ENCODE measurements at places on chromosomes 3 and 15.

DNA sequence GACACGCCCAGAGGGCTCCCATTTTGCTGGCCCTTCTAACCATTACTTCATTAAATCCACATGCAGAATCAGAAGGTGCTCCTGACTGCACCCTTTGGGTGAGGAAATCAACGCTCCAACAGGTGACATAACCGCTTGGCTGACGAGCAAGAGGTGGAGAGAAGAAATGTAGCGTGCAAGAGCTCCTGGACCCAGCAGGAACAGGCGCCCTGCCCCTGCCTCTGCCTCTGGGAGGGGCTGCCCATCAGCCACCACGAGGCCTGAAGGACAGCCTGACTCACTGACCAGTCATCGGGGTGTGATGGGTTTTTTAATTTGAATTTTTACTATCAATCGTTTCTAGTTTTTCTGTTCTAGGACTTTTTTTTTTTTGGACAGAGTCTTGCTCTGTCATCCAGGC, 218.2 kb downstream of the ADAMTS17 start:
- no peak for DNase-seq

GRCh38 chr3:9253327-9253726, 3.9 kb upstream of the SRGAP3 start:
- DNase-seq = no peak

- no peak for DNase-seq
These were observed 84.8 kb downstream of the PPCDC start for GRCh38 chr15:75107908-75108838.

- no peak for DNase-seq
These were observed 550.3 kb downstream of the ROBO2 start for GRCh38 chr3:77590191-77590590.

DNA sequence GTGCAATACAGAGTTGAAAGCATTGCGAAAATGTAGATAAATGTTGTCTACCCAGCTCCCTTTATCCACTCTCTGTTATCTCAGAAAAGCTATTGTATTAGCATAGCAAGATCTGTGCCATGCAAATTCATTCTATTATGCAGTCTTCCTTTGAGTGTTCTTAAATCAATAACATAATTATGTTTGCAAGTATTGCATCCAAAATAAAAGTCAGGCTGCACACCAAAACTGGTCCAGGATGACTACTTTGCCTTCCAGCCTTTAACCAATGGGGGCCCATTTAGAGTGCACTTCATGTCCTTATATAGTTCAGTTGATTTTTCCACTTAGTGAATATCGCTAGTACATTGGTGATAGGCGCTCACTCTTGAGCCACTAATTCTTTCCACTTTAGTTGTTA, 107.4 kb upstream of the MLF1 start:
- no peak for DNase-seq

- DNase-seq = no peak
These were observed 3.4 kb upstream of the KNL1 start for GRCh38 chr15:40590667-40591050.

DNA sequence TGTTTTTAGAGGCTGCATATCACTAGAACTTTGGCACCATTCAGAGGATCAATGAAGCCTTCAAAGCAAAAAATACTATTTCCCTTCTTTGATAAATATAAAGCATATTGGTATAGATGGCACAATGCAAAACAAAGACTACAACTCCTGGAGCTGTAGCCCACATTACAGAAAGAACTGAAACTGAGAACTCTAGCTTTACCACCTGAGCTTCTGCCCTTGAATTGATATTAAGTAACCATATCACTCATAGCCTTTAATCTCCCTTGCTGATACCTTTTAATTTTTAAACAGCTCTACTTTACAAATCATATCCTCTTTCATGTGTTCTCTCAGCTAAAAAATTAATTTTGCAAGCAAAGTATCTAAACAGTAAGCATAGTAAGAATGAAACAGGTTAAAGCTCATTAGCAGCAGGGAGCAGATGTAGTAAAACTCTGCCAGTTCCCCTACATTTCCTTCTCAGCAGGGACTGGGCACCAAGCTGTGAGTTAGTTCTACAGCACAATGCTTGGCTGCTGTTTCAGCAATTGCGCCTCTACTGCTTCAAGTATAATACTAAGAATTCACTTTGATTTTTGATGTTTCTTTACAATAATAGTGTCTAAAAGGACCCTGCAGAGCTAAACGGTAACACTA, 97.9 kb upstream of the NANOGP8 start:
- no peak for DNase-seq

GRCh38 chr3:174945951-174946350, 86.8 kb downstream of the NAALADL2 start:
- DNase-seq = no peak

DNA sequence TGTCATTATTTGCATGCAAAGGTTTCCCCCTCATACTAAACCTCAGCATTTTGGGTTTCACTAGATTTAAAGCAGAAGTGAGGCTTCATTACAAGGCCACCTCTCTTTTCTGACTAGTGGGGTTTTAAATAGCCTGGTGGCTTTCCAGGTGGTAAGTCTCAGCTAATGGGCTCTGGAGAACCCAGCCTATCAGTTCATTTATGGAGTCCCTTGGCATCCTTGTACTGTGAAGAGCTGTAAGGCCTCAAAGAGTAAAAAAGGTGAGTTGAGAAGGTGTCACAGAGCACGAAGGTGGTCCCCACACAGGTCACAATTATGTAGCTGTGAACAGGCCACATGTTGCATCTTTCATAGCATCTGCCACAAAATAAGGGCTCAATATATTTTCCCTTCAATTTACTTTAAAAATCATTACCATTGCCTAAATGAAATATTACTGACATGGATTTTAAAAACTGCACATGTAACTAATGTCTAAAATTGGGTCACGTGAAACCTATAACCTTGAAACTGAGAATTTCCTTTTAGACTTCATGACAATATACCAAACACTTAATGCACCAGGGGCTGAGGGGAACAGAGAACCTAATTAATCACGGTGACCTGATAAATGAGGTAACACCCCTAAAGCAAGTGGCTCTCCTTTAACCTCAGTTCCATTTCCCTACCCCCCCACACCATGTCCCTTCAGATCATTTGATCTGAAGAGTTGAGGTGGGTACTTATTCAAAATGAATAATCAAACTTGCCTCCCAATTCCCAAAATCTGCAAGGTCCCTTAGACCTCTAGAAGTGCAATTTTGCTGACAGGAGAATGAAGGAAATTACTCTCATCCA, 1.3 kb downstream of the NGLY1 start:
- no peak for DNase-seq

Measured in amygdala (tissue), 56 donors.